ENCODE measurements at places on chromosomes 5 and 9.

- DNase-seq = no peak
Observed at GRCh38 chr5:135850231-135850630, 15.8 kb downstream of the SLC25A48 start.

- DNase-seq = no peak
Observed at GRCh38 chr5:134536876-134537275, 11.4 kb downstream of the JADE2 start.

DNA sequence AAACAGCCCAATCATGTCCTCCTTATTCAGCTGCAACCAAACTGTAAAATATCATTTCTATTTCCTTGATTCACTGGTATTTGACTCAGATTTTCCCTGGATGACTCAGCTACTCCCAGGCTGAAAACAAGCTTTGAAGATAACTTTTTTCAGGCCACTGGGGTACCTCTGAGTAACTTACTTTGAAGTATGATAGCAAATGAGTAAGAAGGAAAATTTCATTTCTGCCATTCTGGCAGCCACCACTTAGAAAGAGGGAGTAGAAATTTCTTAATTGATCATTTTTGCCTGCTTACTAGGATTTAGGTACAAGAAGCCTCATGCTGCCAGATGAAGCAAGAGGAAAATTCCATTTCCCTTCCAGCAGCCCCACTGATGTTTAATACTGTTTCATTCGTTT lies 247.4 kb downstream of the PRELID2 start:
- DNase-seq = no peak

GRCh38 chr9:96523374-96523773 lies 73.4 kb downstream of the HABP4 start:
- no peak for DNase-seq

- no peak for DNase-seq
Observed at GRCh38 chr9:91223000-91223399, 138.7 kb downstream of the AUH start.

DNA sequence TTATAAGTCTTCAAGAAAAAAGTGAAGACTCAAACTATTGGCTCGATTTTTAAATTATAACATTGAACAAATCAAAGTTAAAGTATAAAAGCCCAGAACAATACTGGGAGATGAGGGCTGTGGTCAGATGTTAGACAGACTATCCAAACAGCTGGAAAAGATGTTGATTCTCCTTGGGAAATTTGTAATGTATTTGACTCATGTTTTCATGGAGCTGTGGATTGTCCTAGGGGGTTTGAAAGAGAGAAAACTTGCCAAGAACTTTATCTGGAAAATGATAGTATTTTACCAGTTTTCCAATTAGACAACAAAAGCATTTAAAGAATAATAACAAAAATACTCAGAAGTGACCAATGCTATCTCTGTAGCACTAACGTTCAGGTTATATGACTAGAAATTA lies 339.2 kb downstream of the ARL15 start:
- DNase-seq = no peak

DNA sequence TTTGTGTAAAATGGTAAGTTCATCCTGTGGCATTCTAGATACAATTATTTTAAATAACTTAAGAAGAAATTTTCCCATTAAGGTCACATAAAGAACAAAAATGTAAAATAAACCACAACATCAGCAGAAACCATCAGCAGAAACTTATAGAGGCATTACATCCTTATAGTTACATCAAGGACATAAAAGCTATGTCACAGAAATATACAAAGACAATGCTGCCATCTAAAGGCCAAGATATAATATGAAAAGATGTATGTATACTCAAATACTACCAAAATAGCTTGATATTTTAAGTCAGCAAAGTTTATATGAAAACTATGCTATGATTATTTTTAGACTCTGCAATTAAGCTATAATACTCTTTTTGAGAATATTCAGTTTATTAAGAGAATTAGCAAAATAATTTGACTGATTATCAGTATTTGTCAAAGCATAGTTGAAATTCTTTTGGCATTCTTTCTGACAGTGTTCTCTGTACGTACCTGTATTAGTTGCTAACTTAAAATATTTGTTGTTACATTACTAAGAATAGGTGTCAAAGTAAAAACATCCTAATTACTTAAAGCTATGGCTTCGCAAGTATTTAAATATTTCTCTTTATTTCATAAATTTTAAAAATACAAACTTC lies 36.2 kb downstream of the FBXL17 start:
- DNase-seq = no peak

DNA sequence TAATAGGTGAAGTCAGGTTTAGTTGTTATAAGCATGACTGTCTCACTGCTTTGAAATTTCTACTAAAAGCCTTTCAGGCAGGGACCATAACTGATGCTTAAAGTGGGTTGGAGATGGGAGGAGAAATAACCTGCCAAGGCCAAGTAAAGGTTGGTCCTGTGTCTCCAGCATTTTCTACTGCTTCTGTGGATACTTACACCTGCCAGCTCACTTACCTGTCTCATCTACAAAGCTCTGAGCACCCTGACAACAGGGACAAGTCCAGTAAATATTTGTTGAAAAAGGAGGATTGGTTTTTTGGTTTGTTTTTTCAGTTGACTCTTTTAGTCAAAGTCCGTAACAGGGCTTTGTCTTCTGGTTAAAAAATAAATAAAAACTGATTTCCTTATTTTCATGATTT lies 38.6 kb downstream of the GRAMD2B start:
- no peak for DNase-seq

DNA sequence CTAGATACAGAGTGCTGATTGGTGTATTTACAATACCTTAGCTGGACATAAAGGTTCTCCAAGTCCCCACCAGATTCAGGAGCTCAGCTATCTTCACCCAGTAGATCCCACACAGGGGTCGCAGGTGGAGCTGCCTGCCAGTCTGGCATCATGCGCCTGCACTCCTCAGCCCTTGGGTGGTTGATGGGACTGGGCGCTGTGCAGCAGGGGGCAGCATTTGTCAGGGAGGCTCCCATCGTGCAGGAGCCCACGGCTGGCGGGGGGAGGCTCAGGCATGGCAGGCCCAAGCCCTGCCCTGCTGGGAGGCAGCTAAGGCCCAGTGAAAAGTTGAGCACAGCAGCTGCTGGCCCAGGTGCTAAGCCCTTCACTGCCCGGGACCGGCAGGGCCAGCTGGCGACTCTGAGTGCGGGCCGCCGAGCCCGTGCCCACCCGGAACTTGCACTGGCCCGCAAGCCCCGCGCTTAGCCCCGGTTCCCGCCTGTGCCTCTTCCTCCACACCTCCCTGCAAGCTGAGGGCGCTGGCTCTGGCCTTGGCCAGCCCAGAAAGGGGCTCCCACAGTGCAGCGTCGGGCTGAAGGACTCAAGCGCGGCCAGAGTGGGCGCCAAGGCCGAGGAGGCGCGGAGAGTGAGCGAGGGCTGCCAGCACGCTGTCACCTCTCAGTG lies 314.1 kb upstream of the ATP10B start:
- DNase-seq = no peak

GRCh38 chr5:33931136-33931535 lies 5.0 kb upstream of the RXFP3 start:
- DNase-seq = no peak

DNA sequence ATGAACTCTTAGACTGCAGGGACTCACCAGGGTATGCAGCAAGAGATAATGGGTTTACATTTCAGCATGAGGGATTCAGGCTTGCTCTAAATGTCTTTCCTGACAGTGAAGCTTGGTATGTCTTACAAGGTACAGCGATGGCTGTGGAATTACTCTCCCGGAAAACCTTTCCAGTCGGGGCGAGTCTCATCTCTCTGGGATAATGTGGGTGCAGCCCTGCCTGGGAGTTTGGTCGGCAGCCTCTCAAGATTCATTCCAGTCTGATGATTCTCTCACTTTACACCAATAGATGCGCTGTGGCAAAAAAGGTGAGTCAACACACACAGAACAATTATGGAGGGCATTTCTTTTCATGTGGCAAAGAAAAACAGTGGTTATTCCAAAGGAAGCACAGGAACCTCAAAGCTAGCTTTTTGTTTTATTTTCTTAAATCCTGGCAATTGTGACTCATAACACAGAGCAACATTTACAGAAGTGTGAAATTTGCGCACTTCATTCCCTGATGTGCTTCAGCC lies 190.3 kb downstream of the DCP2 start:
- DNase-seq = no peak

DNA sequence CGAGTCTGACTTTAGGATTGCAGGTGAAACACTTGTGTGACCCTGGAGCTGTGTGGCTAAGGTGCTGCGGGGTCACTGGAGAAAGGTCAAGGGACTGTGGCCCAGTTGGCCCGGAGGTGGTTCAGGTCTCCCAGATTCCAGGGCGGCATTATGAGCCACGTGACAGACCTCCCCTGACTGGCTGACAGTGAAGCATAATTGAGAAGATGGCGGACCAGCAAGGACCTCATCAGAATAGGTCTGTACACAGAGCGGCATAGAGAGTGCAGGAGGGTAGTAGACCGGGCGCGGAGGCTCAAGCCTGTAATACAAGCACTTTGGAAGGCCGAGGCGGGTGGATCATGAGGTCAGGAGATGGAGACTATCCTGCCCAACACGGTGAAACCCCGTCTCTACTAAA lies 815 bp upstream of the ODF2 start:
- DNase-seq = no peak

DNA sequence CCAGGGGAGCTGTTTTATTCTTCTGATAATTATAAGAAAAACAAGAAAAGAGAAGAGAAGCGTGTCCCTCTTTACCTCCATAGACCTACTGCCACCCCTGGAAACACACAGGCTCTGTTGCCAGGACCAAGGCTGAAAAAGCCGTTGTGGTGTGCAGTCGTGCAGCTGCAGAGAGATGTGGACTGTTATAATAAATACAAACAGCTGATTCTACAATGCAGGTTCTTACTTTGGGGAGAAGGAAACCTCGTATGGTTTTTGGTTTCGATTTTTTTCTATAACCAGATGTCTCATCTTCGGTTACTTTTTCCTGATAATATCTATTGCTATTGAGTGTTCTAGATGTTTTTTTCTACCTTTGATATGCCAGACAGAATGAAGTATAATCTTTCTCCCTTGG lies 28.1 kb downstream of the FYB1 start:
- DNase-seq = no peak

GRCh38 chr9:78669591-78669990 lies 372.7 kb downstream of the PSAT1 start:
- no peak for DNase-seq

GRCh38 chr9:111039231-111039906 lies 1.1 kb upstream of the LPAR1 start:
- DNase-seq = no peak

DNA sequence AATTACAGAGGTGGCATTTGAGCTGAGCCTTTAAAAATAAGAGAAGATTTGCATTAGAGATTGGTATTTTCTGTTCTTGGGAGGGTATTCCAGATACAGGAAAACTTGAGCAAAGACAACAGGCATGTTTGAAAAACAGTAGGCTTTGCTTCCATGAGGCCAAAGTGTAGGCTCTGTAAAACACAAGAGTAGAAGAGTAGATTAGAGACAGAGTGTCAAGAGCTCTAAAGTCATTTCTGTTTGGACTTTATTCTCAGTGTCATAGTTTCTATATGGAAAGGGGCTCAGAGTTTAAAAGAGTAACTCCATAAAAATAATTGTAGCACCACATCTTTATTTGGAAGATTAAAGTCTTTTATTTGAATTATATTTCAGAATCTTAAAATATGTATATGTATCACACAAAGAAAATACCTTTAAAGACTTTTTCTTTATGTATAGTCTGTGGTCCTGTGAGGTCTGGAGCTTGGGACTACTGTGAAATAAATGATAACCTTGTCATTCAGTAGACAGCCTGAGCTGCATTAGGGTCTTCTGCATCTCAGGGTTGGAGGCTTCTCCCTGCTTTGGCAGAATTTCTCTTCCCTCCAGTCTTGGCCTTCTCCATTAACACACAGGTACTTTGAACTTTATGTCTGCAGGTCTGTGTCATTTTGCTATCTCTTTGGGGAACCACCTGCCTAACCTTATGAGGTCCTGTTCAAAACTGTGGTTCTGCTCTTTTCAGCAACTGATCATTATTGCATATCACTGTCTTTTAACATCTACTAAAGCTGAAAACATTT lies 73.6 kb downstream of the ZSWIM6 start:
- DNase-seq = no peak

DNA sequence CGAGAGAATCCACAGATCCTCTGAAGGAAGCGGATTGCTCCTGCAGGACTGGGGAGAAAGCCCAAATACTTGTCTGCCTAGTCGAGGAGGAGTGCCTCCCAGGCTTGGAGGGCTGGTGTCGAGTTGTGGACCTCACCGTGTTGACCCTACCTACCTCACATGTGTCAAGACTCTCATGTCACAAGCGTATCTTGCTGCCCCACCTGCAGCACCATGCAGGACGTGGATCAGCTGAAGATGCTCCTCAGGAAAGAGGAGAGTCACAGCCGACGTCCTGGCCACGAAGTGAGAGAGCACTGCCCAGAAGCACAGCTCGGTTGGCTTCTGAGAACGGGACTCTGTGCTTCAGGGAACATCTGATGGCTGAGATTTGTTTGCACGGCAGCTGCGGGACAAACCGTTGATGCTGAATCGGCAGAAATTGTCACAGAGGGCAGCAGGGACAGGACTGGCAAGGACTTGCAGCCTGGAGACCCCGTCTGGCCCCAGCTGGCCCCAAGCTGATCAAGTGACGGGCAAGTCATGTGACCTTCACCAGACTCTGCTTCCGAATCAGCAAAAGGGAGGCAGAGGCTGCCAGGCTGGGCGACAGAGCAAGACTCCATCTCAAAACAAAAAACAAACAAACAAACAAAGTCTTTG lies 119.1 kb upstream of the ITGA1 start:
- no peak for DNase-seq

- DNase-seq = no peak
Observed at GRCh38 chr5:67182301-67182790, 14.3 kb downstream of the CD180 start.

DNA sequence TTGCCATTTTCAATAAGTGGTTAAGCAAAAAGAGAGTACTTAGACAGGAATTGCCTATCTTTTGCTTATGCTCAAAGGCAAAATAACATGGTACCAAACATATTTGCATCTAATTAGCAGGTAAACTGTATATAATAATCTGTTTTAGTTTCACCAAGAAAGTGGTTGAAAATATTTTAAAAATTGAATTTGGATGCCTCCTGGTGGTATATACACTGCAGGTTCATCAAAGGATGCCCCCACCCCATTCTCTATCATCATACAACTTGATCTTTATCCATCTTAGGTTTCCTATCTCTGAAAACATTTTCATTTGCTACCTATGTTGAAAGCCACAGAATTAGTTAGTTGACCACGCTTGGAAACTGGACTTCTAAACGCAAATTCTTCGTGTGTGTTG lies 47.0 kb upstream of the MROH2B start:
- no peak for DNase-seq

- DNase-seq = no peak
Observed at GRCh38 chr5:137758715-137759306, 4.6 kb upstream of the HNRNPA0 start.

- DNase-seq = no peak
Observed at GRCh38 chr5:148063861-148064260, at the start of gene SPINK5. TSS of gene SPINK5 (plus strand) at chr5:148063980. CDS start at chr5:148064045, 65 bp downstream.

GRCh38 chr5:6667648-6668047 lies 34.4 kb downstream of the SRD5A1 start:
- DNase-seq = no peak

- DNase-seq = no peak
Observed at GRCh38 chr5:96337048-96337781, 95.8 kb downstream of the PCSK1 start.

- no peak for DNase-seq
Observed at GRCh38 chr5:140925806-140926442, at the start of gene PCDHAC1. TSS of gene PCDHAC1 (plus strand) at chr5:140926299. CDS start at chr5:140926893, 594 bp downstream.

GRCh38 chr5:171525085-171525484 lies 105.6 kb downstream of the FGF18 start:
- DNase-seq = no peak

Measured in stimulated activated CD4-positive, alpha-beta T cell treated with anti-CD3 and anti-CD28 coated beads, Interleukin-4, amount 100 ng/mL, for 1 hour (primary cell).